ENCODE measurements at places on chromosomes 4 and X. TPM values are rescaled to one million over a fixed set of nuclear protein-coding genes. Genes with fewer than 3 reads are reported as not detected.

- no peak for DNase-seq
- H3K4me3 ChIP-seq = no peak overlapping the region
- no peaks in the 10 kb centered on the region for H3K36me3 ChIP-seq
- no peak overlapping the region for H3K27ac ChIP-seq
- H3K4me1 ChIP-seq = peaks cover 30% of the 10 kb centered on the region
Measured at GRCh38 chr4:128818442-128818841, 8.9 kb downstream of the JADE1 start.

GRCh38 chr4:29711226-29711625 is 1008.9 kb upstream of the PCDH7 start:
- H3K27me3 ChIP-seq = no peaks in the 10 kb centered on the region
- DNase-seq = no peak
- H3K4me1 ChIP-seq = no peaks in the 10 kb centered on the region
- no peak overlapping the region for H3K4me3 ChIP-seq
- no peaks in the 10 kb centered on the region for H3K36me3 ChIP-seq

Gene TMEM255A
- not detected for total RNA-seq

DNA sequence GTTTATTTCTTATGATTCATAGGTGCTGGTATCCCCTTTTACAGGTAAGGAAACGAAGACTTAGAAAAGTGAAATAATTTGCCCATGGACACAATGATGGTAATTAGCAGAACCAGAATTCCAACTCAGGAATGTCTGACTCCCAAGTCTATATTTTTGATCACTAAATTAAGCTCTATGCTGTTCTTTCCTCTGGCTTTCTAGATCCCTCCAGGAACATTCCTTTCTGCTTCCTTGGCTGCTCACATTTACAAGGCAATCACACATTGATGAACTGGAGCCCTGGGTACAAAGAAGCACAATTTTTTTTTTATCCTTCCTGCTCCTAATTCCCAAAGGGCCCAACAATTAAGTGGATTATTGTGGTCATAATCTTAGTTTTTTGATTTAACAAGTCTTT is 7.0 kb upstream of the CDKN2AIP start:
- no peaks in the 10 kb centered on the region for H3K27me3 ChIP-seq
- no peak overlapping the region for H3K27ac ChIP-seq
- no peak for DNase-seq
- no peaks in the 10 kb centered on the region for H3K36me3 ChIP-seq
- H3K4me3 ChIP-seq = no peak overlapping the region

GRCh38 chr4:41111791-41112190 is 102.6 kb downstream of the APBB2 start:
- no peaks in the 10 kb centered on the region for H3K27me3 ChIP-seq
- H3K4me3 ChIP-seq = no peak overlapping the region
- no peak for DNase-seq
- H3K27ac ChIP-seq = no peak overlapping the region

DNA sequence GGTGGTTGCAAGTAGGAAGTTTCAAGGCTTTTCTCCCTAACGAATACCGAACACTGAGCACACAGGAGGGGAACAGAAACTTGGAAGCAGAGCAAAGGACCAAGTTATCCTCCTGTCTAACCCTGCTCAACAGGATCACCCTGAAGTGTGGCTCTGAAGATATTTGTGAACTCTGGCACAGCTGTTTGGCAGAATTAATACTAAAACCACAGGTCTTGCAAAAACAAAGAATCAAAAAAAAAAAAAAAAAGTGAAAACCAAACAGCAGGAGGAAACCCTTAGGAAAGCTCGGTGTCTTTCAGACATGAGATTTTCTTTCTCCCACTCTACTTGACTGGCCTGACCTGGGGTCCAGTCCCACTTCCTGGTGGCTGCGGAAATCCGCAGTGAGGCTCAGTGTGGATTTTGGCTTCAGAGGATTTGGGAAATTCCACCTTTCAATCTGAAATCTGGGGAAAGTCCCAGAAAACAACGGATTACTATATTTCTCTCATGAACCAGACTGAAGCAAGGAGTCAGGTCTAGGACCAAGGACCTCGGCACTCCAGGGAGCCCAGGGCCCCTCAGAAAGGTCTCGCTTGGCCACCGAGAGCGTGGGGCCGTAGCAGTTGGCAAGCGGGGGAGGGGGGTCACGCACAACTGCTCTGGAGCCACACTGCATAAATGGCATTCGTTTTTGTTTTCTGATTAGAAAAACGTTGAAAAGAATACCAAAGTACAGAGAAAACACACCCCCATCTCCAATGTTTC is 867 bp downstream of the TIFA start:
- peak overlapping the region; percentile 89 for H3K4me3 ChIP-seq
- peaks cover 9% of the 10 kb centered on the region for H3K36me3 ChIP-seq
- no peaks in the 10 kb centered on the region for H3K27me3 ChIP-seq
- peak overlapping the region; percentile 83 for H3K27ac ChIP-seq
- H3K4me1 ChIP-seq = peaks cover 9% of the 10 kb centered on the region
- DNase-seq = no peak

DNA sequence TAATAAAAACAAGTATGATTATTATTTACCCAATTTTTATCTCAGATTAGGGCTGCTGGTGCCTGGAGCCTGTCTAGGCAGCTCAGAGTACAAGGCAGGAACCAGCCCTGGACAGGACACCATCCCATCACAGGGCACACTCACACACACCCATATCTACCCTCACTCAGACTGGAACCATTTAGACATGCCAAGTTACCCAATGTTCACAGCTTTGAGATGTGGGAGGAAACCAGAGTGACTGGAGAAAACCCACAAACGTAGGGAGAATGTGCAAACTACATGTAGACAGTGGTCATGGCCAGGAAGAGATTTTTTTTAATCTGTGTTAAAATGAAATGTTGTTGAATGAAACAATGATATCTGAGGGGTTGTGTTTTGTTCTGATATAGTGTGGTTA is 35.7 kb upstream of the ADGRA3 start:
- no peaks in the 10 kb centered on the region for H3K4me1 ChIP-seq
- H3K36me3 ChIP-seq = no peaks in the 10 kb centered on the region
- H3K4me3 ChIP-seq = no peak overlapping the region
- no peak overlapping the region for H3K27ac ChIP-seq
- H3K27me3 ChIP-seq = no peaks in the 10 kb centered on the region
- no peak for DNase-seq

Gene INTS12
- total RNA-seq = 18.5 TPM

DNA sequence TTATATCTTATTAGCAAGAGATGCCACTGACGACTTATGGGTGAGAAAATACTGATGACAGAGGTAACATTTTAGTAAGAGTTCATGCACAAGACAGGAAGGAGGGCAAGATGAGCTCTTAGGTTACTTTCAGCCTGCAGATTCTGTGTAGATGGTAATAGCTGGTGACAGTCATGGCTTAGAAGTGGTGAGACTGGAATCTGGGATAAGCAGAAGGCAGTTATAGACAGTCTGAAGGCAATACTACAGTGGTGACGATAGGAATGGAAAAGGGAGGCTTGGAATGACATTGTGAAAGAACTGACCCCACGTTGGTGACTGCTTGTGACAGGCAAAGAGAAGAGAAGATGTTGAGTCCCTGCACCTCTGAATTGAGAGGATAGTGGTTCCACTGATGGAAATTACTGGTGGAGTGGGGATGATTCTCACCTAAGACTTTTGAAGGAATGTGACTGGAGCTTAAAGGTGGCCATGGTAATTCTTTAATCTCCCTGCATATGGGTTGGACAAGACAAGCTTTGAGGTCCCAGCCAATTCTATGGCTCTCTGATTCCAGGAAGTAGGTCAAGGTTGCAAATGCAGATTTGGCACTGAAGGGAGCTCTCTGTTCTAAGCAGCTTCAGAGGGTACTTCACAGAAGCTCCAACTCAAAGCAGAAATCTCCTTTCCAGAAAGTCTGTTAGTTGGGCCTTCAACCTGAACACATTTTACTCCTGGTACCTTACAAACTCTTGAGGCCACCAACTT is 99.7 kb downstream of the RASL11B start:
- no peaks in the 10 kb centered on the region for H3K27me3 ChIP-seq
- no peak for DNase-seq
- no peaks in the 10 kb centered on the region for H3K36me3 ChIP-seq
- no peaks in the 10 kb centered on the region for H3K4me1 ChIP-seq
- no peak overlapping the region for H3K4me3 ChIP-seq

Gene WDR19
- total RNA-seq = 18.8 TPM

GRCh38 chr4:53141308-53141707 is 224.6 kb downstream of the SCFD2 start:
- no peaks in the 10 kb centered on the region for H3K4me1 ChIP-seq
- no peak overlapping the region for H3K4me3 ChIP-seq
- H3K27ac ChIP-seq = no peak overlapping the region
- DNase-seq = no peak

Gene ZNF157
- total RNA-seq = not detected

- H3K27me3 ChIP-seq = no peaks in the 10 kb centered on the region
- no peaks in the 10 kb centered on the region for H3K36me3 ChIP-seq
- no peak overlapping the region for H3K4me3 ChIP-seq
- 0 out of 2 replicates have a peak overlapping the region, but pooled peaks have one; percentile 8 for H3K27ac ChIP-seq
Measured at GRCh38 chrX:46580613-46581012, 7.0 kb downstream of the CHST7 start.

- H3K27ac ChIP-seq = no peak overlapping the region
- H3K4me3 ChIP-seq = no peak overlapping the region
- no peak for DNase-seq
- no peaks in the 10 kb centered on the region for H3K27me3 ChIP-seq
- H3K4me1 ChIP-seq = no peaks in the 10 kb centered on the region
Measured at GRCh38 chrX:23633834-23634580, 33.3 kb upstream of the PRDX4 start.
